ENCODE measurements at places on chromosomes 2 and 18.

- no peak for DNase-seq
Observed at GRCh38 chr18:66764230-66764629, 160.3 kb upstream of the CDH19 start.

DNA sequence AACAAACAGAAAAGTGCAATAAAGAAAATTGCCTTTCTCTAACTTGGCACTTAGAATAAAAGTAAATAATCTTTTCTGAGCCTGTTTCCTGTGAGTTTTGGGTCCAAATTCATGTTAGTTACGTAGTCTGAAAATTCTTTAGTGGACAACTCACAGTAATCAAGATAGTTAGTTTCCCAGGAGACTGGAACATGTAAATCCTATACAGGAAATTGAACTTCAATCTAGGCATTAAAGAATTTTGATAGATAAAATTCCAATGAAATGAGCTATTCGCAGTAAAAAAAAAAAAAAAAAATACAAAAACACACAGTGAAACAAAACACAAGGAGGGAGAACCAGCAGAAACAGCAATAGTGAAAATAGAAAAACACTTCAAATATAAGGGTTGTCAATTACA, 83.8 kb upstream of the REG3G start:
- DNase-seq = no peak

DNA sequence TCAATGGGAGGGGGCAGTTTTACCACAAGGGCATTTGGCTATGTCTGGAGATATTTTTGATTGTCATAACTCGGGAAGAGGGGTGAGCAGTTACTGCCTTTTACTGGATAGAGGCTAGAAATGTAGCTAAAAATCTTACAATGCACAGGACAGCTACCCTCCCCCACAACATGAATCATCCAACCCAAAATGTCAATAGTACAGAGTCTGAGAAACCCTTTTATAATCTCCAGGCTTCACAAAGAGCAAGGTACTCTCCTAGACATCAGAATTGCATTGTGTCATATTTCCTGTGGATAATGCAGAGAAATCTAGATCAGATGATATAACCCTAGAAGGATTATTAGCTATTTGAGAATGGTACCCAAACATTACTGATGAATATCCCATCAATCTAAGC, 277.1 kb upstream of the NRP2 start:
- DNase-seq = no peak

DNA sequence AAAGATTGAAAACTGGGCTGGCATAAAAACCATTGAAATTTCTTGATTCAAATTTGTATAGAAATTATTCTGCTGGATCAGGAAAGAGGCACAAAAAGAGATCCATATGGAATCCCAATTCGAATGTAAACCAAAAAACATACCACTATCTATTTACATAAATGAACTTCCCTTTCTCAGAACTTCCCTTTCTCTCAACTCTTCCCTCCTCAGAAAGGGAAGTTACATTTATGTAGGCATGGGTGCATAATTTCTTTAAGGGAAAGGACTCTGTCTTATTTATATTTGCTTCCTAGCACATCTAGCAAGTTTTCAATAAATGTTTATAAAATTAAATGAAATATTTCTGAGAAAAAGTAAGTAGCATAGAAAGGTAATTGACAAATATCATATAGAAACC, 398.1 kb upstream of the ATP5MC3 start:
- no peak for DNase-seq

DNA sequence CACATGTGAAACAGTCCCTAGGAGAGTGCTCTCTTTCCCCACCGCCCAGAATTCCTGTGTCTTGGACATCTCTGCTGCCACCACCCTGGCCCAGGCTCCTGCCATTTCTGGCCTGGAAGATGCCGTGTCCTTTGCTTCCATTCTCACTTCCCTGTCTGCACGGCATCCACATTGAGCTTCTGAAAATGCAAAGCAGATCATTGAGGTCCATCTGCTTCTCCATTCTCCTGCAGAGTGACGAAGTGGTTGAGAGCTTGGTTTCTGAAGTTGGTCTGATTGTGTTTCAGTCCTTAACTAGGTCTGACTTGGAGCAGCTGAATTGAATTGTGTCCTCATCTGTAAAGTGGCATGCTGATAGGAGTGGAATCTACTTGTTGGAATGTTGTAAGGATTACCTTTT, 98.7 kb upstream of the MGAT5 start:
- no peak for DNase-seq

GRCh38 chr2:152648336-152648735, 68.9 kb downstream of the PRPF40A start:
- no peak for DNase-seq

DNA sequence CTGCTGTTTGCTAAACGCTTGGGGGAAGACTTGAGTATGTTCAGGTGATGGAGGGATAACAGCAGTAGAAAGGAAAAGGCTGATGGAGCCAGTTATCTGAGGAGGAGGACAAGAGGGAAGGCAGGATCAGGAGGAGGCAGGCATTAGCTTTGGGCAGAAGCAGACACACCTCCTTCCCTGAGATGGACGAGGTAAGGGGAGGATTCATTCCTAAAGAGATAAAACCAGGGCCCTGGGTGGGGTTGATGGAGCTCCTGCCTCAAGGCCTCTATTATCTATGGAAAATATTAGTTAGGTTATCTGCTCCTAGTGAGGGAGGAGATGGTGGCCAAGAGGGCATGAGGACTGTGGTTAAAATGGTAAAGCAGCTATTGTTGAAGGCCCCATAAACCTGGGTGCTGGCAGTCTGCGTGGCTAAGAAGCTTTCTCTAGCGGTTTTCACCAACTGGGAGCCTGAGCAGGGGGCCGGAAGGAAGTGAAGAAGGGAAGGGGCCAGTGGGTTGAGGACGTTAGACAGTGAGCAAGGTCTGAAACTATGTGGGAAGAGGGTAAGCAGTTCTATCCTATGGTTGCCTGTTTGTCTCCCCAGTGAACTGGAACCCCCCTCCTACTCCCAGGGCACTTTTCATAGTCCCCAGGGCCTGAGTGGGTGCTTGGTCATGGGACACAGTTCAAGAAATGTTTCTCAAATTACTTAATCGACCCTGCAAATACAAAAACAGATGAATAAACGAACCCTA, 56.6 kb upstream of the HK2 start:
- DNase-seq = no peak

- DNase-seq = no peak
Observed at GRCh38 chr2:3547915-3548314, 10.2 kb downstream of the RNASEH1 start.

DNA sequence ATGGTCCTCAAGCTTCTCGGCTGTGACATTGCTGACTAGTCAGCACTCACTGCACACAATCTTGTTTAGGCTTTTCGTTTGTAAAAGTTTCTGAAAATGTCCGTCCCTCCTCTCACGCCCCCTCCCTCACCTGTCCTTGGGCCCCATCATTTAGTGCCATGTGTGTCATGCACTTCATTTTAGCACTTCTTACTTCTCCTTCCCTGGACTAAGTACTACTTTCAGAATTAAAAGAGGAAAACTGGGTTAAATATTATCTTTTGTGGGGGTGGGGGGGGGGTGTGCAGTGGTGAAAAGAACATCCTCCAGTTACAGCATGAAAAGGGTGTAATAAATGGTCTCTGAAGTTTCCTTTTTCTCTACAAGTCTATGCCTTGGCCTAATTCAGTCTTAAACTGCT, 182.0 kb upstream of the SP5 start:
- no peak for DNase-seq

DNA sequence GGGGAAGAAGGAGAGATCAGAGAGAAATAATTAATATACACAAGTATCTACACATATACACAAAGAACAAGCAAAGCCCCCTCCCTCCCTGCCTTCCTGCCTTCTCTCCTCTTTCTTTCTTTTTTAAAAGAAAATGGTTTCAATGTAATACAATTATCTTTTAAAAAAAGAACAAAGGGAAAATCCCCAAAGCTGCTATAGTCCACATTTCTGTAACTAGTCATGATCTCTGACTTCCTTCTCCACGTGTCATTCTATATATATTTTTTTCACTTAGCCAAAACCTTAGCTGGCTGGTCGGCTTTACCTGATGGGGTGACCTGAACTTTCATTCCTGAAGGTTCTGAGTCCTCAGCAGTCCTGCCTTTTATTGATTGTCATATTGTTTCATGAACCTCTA, 44.3 kb downstream of the MAP3K20 start:
- no peak for DNase-seq

DNA sequence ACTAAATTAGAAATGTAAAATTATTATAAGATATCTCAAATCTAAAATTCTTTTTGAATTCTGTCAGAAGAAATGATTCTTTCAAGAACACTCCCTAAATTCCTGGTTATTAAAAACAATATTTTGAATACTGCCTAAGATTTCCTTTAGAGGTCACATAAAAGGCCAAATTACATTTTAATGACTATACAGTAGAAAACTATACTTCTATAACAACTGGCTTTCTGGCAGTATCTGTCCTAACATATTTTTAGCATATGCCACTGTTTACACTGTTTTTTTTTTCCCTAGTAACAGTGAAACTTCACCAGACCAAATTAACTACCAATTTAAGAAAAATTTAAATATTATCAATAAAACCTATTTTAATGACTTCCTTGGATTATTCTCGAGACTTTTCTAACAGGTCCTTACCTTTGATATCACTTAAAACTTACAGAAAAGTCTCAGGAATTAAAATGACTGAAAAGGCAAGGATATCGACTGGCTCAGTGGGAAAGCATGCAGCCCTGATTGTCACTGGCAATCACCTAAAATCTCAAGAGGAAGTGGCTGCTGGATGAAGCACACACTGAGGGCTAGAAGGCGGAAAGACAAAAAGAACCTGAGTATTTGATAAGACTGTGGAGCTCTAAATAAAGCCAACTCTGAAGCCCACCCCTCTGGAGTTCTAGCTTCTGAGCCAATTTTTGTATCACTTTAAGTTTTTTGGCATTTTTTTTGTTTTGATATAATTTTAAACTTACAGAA, 59.6 kb downstream of the SPIRE1 start:
- DNase-seq = no peak

- DNase-seq = no peak
Observed at GRCh38 chr2:22221006-22221405, 1097.2 kb downstream of the TDRD15 start.

DNA sequence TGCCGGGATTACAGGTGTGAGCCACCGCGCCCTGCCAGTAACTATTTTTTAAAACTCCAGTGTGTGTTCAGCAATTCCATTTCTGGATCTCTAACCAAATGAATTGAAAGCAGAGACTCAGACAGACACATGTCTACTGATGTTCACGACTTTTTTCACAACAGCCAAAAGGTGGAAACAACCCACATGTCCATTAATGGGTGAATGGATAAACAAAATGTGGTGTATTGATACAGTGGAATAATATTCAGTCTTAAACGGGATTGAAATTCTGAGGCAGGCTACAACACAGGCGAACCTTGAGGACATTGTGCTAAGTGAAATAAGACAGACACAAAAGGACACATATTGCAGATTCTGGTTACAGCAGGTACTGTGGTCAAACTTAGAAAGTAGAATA, 55.0 kb downstream of the DDX1 start:
- DNase-seq = no peak

DNA sequence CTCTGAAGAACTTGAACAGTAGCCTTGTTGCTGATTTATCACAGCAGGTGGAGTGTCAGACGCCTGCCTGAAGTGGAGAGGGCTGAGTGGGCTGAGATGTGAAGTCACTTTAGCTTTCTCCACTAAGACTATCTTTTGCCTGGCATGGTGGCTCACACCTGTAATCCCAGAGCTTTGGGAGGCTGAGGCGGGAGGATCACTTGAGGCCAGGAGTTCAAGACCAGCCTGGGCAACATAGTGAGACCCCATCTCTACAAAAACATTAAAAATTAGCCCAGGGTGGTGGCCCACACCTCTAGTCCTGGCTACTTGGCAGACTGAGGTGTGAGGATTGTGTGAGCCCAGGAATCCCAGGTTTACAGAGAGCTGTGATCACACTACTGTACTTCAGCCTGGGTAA, 60.6 kb upstream of the TTC39C start:
- DNase-seq = no peak

DNA sequence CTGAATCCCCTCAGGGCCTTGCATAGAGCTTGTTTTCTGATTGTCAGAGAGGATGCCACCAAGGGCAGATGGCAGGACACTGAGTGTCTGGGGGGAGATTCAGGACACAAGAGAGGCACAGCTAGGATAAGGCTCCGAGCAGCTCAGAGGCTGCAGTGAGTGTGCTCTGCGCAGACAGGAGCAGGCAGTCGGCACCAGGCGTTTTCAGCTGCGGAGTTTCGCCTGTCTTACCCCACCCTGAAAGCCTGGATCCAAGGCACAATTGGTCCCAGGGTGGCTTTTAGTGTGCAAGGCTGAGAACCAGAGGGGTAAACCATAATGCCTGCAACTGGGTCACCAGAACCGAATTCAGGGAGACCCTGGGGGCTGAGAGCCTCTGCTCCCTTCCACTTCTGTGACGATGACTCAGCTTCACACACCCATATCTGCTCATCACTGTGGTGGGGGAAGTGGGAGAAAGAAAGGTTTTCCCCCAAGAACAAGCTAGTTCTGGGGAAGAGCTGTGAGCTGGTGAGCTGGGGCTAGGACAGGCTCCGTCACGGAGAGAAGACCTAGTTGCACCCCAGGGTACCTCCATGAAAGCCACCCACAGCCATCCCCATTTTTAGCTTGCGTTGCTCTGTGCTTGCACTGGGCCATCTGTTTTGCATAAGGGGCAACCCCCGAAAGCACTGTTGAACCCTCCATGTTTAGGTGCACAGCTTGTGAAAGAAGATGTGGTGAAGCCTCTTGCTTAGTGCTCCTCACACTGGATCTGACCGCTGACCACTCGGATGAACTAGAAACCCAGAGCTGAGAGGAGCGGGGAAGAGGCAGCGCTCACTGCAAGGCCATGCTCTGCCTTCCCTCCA, 173.7 kb downstream of the CELF4 start:
- no peak for DNase-seq

- no peak for DNase-seq
Observed at GRCh38 chr2:133506996-133507395, 61.3 kb downstream of the NCKAP5 start.

GRCh38 chr2:45567974-45568789, 42.9 kb downstream of the SRBD1 start:
- DNase-seq = no peak

GRCh38 chr18:6001867-6002266, 106.5 kb upstream of the TMEM200C start:
- DNase-seq = no peak

DNA sequence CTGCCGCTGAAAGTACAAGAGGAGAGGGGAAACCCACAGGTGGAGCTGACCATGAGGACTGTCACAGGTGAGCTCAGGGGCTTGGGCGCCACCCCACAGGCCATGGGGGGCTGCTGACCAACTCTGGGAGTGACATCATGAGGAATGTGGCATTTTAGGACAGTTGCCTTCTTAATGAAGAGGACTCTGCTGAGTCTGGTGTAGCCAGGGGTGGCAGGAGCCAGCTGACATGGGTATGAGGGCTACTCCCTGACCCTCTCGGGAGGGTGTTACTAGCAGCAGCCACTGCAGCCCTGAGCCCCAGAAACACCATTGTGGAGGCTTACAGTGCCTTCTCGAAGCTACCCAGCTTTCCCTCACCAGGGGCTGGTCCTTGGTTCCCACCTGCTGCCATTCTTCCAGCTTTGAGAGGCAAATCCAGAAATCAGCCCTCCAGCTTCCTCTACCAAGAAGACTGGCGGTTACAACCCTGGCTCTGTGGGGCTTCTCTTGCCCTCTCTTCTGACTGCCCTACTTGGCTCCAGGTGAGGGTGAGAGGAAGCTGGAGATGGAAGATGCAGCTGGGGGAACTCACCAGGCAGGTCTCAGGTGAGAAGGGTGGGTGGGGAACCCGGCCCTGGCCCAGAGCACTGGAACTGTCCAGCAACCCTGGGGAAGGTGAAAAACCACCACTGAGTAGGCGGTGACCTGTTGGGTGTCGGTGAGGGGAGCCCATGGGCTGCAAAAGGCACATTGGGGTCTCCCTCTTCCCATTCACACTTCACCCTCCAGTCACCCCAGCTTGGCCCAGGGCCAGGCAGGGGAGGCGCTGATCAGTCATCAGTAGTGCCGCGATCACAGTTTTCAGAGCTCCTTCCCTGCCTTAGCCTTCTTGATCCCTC, 98.5 kb downstream of the MCFD2 start:
- no peak for DNase-seq
